Activated CD4-positive, alpha-beta T cell treated with anti-CD3 and anti-CD28 coated beads, Interleukin-2, amount 50 U/mL, for 1 hour (primary cell): ENCODE measurements at places on chromosomes 4 and X.

DNA sequence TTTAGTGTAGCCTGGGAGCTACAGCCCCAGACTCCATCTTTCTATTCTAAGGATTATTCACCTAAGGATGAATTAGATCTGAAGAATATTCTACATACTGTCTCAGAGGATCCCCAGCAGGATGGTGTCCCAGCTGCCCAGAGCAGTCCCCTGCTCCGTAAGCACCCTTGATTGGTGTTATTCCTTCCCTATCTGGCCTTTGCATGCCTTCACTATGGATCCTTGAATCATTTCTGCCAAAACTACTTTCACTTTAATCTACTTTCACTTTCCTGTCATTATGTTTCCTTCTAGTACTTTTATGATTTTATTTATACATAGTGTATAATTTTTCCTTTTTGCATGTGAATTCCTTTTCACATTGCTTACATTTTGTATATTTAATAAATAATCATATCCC is 39.2 kb downstream of the ARHGAP24 start:
- DNase-seq = no peak

DNA sequence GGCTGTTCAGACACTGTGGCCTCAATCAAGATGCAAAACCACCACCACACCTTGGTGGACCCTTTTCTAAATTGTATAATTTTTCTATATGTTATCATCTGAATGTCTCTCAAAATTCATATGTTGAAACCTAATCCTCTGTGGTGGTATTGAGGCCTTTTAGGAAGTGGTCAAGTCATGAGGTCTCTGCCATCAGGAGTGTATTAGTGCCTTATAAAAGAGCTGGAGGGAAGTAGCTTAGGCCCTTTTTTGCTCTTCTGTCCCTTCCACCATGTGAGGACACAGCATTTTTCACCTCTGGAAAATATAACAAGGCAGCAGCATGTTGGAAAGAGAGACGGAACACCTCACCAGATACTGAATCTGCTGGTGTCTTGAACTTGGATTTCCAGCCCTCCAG is 30.5 kb upstream of the DKK2 start:
- DNase-seq = no peak

GRCh38 chr4:106247600-106247999 is 68.4 kb downstream of the TBCK start:
- no peak for DNase-seq

DNA sequence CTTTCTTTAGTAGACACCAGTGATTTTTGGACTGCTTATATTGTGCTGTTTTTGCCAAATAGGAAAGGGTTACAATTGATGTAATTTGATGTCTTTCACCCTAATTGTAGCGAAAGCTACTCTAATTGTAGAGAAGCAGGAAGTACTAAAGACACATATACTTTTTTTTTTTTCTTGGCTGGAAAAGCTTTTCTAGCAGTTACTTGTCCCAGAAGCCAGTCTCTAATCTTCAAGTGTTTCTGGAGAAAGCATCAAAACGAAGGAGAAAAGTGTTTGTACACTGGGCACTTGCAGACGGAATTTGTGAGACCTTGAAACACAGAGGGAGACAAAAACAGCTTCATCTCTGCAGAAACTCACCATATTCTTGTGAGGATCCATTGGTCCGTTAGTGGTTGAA is 616.5 kb upstream of the LCORL start:
- DNase-seq = no peak

- DNase-seq = no peak
These were observed 192.0 kb downstream of the CXXC4 start for GRCh38 chr4:104302731-104303130.

GRCh38 chrX:72306085-72306801 is 529 bp upstream of the CITED1 start:
- DNase-seq = no peak

GRCh38 chrX:100939333-100939732 is 10.6 kb upstream of the XKRX start:
- DNase-seq = no peak

GRCh38 chrX:122788216-122788615 is 395.9 kb upstream of the GRIA3 start:
- DNase-seq = no peak

DNA sequence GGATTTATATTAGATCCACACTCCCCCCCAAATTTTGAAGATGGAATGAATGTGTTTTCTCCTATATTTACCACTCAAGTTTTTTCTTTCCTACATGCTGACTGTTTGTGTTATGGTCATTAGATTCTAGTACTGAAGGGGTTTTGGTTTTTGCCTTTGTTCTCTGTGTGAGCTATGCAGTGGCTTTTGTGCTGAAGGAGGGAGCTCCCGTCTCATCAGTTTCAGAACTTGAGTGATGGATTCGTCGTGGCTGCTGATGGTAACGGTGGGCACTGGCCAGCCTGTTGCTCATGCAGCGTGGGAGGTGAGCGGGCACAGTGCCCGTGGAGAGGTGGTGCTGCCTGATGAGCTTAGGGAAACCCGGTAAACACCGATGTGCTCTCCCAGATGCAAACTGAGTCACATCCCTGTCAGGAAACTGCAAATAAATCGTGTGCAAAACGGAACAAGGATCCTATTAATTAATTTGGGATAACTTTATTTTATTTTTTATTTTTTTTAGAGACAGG is 101.5 kb downstream of the SORBS2 start:
- DNase-seq = no peak

DNA sequence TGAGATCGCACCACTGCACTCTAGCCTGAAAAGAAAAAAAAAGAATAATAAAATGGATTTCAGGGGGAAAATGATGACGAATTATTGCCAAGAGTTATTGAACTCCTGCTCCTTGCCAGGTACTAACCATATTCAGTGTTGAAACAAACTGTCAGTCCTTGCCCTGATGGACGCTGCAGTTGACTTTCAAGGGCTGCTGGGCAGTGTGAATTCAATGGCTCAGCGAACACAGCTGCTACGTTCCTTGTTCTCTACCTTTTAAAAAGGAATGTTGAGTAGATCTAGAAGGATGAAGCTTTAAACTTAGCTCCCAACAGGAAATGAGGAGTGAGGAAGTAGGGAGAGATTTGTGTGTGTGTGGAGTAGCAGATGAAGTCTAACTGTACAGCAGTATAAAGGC is 2.7 kb downstream of the LIMCH1 start:
- DNase-seq = no peak

DNA sequence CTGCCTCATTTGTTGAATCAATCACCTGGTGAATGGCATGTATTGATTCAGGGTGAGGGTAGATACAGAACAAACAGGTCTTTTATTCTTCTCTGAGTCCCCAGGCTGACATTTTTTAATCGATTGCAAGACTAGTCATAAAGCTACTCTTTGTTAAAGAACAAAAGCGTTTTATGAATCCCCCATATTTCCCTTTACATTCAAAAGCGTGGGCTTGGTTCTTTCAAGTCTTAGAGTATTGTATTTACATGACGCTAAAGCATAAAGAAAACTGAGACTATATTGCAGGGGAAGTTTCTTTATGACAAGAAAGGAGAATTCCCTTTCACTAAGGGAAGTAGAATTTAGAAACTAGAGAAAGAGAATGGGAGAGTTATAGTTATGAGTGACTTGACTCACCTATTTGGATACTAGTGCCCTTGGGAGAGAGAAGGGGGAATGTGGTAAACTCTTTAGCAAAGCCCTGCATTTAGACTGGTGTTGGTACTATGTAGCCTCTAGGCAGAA is 69.3 kb upstream of the PDE5A start:
- DNase-seq = no peak

- no peak for DNase-seq
These were observed 668.5 kb downstream of the PCDH18 start for GRCh38 chr4:136863756-136864155.

DNA sequence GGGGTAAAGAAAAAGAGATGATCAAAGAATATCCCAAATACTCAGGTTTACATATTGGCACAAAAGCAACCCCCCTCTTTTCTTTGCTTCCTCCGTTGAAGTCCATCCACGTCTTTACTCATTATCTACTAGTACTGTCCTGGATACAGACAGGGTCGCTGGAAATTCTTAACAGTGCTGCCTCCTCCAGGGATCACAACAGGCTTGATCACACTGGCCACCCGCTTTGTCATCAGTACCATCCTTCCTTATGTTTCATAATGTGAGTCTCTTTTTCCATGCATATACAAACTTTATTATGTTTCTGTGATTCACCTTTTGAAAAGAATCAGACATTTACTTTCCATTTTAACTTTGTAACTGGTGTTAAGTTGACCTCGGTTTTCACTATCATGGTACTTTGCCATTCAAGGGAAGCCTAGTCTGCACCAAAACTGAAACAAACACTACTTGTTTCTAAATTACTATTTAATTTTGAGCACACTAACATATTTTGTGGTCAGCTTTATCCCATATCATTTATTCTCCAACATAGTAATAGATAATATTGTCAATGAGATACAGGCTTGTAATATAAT is 387.5 kb upstream of the PPP1R2C start:
- no peak for DNase-seq

DNA sequence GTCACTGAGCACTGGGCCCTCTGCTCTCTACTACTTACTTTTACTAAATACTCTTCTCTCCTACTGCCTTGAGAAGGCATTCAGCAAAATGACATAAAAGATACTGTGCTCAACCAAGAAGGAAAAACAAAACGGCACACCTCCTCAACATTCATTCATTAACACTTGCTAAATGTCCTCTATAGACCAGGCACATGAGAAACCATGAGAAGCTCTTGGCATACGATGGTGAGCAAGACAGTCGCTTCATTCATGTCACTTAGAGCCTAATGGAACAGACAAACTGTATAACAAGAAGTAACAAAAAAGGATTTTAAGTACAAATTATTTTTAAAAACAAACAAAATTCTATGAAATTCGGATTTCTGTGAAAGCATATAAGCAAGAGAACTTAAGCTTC is 38.7 kb downstream of the COL25A1 start:
- no peak for DNase-seq
